ENCODE measurements at places on chromosomes 1 and 21. TPM values are rescaled to one million over a fixed set of nuclear protein-coding genes. Genes with fewer than 3 reads are reported as not detected.

GRCh38 chr1:58879464-58879863, 95.6 kb upstream of the JUN start:
- H3K4me1 ChIP-seq: no peaks in the 10 kb centered on the region
- H3K4me3 ChIP-seq: no peak overlapping the region
- H3K27ac ChIP-seq: no peak overlapping the region
- no peaks in the 10 kb centered on the region for H3K36me3 ChIP-seq
- no peaks in the 10 kb centered on the region for H3K27me3 ChIP-seq

- H3K36me3 ChIP-seq: no peaks in the 10 kb centered on the region
- H3K4me3 ChIP-seq: no peak overlapping the region
- H3K27me3 ChIP-seq: no peaks in the 10 kb centered on the region
- no peak for DNase-seq
Observed at GRCh38 chr1:211340622-211341507, 14.2 kb downstream of the TRAF5 start.

GRCh38 chr1:183218971-183219615, 33.0 kb downstream of the LAMC2 start:
- no peaks in the 10 kb centered on the region for H3K27me3 ChIP-seq
- no peak for DNase-seq
- H3K27ac ChIP-seq: no peak overlapping the region
- peaks cover 3% of the 10 kb centered on the region for H3K4me1 ChIP-seq
- no peak overlapping the region for H3K4me3 ChIP-seq
- no peaks in the 10 kb centered on the region for H3K36me3 ChIP-seq

DNA sequence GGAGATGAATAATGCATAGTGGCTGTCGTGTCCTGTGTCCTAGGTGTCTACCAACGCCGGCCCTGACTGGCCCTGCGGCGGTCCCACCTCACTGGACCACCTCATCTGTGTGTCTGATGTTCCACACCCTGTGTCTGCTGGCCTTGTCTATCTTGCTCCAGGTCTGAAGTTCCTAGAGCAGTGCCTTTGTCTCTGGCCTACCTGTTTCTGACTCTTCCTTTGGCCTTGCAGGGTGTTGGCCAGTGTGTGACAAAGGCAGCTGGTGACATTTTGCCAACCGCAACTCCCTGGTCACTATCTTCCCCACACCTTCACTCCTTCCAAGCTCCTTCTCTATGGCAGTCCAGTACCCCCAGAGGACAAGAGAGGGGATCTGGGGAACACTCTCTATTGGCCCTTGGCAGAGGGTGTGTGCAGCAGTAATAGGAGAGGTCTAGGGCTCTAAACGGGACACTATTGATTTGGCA, 1.4 kb upstream of the AHDC1 start:
- peaks cover 49% of the 10 kb centered on the region for H3K4me1 ChIP-seq
- H3K36me3 ChIP-seq: no peaks in the 10 kb centered on the region
- no peaks in the 10 kb centered on the region for H3K27me3 ChIP-seq
- no peak overlapping the region for H3K4me3 ChIP-seq

- H3K36me3 ChIP-seq: no peaks in the 10 kb centered on the region
- H3K27ac ChIP-seq: no peak overlapping the region
- H3K27me3 ChIP-seq: no peaks in the 10 kb centered on the region
Observed at GRCh38 chr1:77413541-77414335, 131.9 kb downstream of the AK5 start.

DNA sequence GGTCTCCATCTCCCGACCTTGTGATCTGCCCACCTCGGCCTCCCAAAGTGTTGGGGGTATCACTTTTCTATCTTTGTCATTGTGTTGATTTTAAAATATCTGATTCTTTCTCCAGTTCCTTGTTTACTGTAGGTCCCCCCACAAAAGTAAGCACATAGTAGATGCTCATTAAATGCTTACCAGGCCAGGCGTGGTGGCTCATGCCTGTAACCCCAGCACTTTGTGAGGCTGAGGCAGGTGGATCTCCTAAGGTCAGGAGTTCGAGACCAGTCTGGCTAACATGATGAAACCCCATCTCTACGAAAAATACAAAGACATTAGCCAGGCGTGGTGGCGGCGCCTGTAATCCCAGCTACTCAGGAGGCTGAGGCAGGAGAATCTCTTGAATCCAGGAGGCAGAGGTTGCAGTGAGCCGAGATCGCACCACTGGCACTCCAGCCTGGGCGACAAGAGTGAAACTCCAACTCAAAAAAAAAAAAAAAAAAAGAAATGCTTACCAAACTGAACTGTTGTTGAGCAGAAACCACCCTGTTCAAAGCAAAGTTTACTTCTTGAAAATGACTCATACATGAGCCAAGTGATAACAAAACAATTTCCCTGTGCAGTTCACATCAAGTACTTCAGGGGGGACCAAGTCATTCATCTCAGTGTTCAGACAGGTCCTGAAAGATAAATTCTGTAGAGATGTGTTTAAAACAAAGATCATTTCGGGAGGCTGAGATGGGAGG, 24.3 kb upstream of the NID1 start:
- no peak overlapping the region for H3K27ac ChIP-seq
- H3K4me1 ChIP-seq: no peaks in the 10 kb centered on the region
- H3K4me3 ChIP-seq: no peak overlapping the region

GRCh38 chr1:172533513-172534151, 682 bp downstream of the SUCO start:
- peaks cover 5% of the 10 kb centered on the region for H3K4me1 ChIP-seq
- no peaks in the 10 kb centered on the region for H3K27me3 ChIP-seq
- H3K4me3 ChIP-seq: peak overlapping the region; percentile 93
- peak overlapping the region; percentile 95 for H3K27ac ChIP-seq
- H3K36me3 ChIP-seq: no peaks in the 10 kb centered on the region

DNA sequence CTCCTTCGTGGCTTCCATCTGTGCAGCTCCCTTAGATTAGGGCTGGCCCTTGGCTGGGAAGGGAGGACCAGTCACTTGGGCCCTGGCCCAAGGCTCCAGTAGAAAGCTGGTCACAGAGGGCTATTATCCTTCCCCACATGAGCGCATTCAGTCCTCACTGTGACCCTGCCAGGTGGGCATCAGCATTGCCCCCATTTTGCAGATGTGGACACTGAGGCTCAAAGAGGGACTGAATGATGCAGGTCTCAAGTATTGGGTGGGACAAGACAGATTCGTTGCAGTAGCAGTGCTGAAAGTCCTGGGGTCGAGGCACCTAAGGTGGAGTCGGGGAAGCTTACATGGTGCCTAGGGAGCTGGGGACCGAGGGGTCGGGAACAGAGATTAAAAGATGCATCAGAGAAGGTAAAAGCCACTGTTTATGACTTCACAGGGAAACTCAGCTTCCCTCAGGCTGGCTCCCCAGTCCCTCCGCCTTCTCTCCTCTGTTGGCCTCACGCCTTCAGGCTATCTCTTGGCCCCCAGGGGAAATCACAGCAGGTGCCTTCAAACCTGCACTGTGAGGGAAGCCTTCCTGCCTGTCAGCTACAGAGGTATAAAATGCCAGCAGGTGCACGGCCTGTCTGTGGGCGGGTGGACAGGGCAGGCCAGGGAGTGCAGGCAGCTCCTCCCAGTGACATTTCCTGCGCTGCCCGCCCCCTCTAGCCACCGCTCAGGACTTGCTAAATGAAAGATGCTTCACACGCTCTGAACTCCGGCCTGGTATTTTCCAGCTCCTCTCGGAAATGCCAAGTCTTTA, 178.4 kb downstream of the GRIK3 start:
- no peaks in the 10 kb centered on the region for H3K36me3 ChIP-seq
- no peak for DNase-seq
- no peaks in the 10 kb centered on the region for H3K4me1 ChIP-seq
- H3K27ac ChIP-seq: no peak overlapping the region

DNA sequence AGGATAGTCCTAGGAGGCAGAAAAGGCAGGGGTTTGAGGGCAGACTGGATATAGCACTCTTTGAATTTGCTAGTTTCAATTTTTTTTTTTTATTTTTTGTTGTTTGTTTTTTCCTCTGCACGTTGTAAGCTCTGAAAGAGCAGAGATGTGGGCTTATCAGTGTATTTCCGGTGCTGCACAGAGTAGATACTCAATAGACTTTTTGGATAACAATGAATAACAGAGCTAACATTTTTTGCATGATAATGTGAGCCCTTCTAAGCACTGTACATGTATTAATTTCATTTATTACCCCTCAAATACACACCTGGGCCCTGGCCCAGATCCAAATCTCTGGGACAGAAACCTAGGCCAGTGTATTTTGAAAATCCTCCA, 17.1 kb upstream of the PARP1 start:
- no peaks in the 10 kb centered on the region for H3K27me3 ChIP-seq
- H3K36me3 ChIP-seq: no peaks in the 10 kb centered on the region
- DNase-seq: no peak
- H3K27ac ChIP-seq: no peak overlapping the region
- peaks cover 16% of the 10 kb centered on the region for H3K4me1 ChIP-seq
- no peak overlapping the region for H3K4me3 ChIP-seq

DNA sequence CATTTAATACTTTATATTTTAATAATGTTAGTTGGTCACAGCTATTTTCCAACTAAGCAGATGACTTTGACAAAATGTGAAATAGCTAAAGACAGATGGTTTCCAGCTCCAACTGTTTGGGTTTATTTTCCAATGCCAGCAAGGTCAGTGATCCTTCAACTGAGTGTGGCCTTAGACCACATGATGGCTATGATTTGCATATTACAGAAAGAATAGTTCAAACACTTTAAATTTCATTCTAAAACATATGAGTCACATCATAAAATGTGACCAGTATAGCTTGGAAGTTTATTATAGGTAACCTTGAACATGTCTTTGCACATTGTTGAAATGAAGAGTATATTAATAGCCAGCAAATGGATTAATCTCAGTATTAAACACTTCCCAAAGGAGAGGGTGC, 454.0 kb upstream of the C1orf87 start:
- no peaks in the 10 kb centered on the region for H3K36me3 ChIP-seq
- H3K27me3 ChIP-seq: no peaks in the 10 kb centered on the region
- no peak overlapping the region for H3K4me3 ChIP-seq
- H3K4me1 ChIP-seq: no peaks in the 10 kb centered on the region

DNA sequence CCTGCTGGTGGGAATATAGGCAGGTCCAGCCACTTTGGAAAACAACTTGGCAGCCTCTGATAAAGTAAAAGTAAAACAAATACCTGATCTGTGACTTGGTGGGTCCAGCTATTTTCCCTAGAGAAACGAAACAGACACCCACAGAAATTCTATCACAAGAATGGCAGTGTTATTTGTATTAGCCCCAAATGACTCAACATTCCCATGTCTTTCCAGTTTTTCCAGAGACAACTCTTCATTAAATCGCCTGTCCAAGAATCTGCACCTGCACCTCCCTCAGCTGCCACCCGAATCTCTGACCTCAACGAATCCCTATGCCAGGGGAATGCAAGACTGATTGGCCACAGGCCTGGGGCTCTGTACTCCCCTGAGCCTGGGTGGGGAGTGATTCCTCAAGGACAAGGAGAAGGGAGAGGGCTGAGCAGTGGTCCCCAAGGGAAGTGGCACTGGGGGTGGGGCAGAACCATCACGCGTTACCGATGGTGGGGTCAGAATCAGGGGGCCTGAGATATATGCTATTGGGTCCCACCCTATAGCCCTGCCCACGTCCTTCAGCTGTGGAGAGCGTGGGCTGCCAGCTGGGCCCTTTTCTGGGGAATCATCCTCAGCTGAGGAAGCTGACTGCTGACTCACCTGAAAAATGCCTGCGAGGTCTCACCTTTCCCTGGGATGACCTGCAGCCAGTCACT, 553.0 kb downstream of the PTPRU start:
- no peak overlapping the region for H3K27ac ChIP-seq
- H3K4me1 ChIP-seq: no peaks in the 10 kb centered on the region
- H3K36me3 ChIP-seq: no peaks in the 10 kb centered on the region
- no peak overlapping the region for H3K4me3 ChIP-seq

GRCh38 chr1:150268340-150268704, 494 bp downstream of the APH1A start:
- H3K4me3 ChIP-seq: peak overlapping the region; percentile 97
- no peak for DNase-seq
- peaks cover 8% of the 10 kb centered on the region for H3K4me1 ChIP-seq
- H3K27me3 ChIP-seq: no peaks in the 10 kb centered on the region
- peak overlapping the region; percentile 90 for H3K27ac ChIP-seq

GRCh38 chr1:106223213-106223612, 833.3 kb upstream of the PRMT6 start:
- no peaks in the 10 kb centered on the region for H3K4me1 ChIP-seq
- H3K27me3 ChIP-seq: no peaks in the 10 kb centered on the region
- no peak overlapping the region for H3K27ac ChIP-seq
- no peaks in the 10 kb centered on the region for H3K36me3 ChIP-seq

DNA sequence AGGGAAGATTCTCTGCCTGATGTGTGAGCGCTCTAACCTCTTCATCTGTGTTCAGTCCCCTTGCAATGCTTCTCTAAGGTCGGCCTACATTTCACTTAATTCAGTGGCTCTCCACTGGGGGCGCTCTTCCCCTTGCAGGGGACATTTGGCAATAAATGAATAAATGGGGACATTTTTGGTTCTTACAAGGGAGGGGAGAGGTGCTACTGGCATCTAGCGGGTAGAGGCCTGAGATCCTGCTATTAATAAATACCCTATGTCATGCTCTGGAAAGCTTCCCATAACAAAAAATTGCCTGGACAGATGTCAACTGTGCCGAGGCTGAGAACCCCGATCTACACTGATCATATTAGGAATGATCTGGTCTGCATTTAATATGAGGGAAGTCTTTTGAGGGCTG, 25.9 kb upstream of the DNAJC11 start:
- H3K27ac ChIP-seq: no peak overlapping the region
- no peaks in the 10 kb centered on the region for H3K27me3 ChIP-seq
- H3K4me3 ChIP-seq: no peak overlapping the region
- no peaks in the 10 kb centered on the region for H3K4me1 ChIP-seq
- DNase-seq: peak; percentile 16

GRCh38 chr1:230609208-230609607, 33.1 kb upstream of the COG2 start:
- H3K4me3 ChIP-seq: no peak overlapping the region
- DNase-seq: peak; percentile 4
- H3K4me1 ChIP-seq: peaks cover 4% of the 10 kb centered on the region
- H3K36me3 ChIP-seq: no peaks in the 10 kb centered on the region
- no peaks in the 10 kb centered on the region for H3K27me3 ChIP-seq

- DNase-seq: no peak
- no peaks in the 10 kb centered on the region for H3K36me3 ChIP-seq
- H3K4me1 ChIP-seq: peaks cover 3% of the 10 kb centered on the region
- no peak overlapping the region for H3K4me3 ChIP-seq
- H3K27ac ChIP-seq: no peak overlapping the region
Observed at GRCh38 chr1:47180603-47181094, 9.2 kb downstream of the PDZK1IP1 start.

MIXL1 gene
- 0.40 TPM for total RNA-seq

HMGN1 gene
- total RNA-seq: 405 TPM

CFHR2 gene
- not detected for total RNA-seq

GBP7 gene
- not detected for total RNA-seq

ZBTB18 gene
- 7.8 TPM for total RNA-seq

MORN1 gene
- total RNA-seq: 5.8 TPM

RCC2 gene
- total RNA-seq: 176 TPM

KIF21B gene
- 44.4 TPM for total RNA-seq

CD1B gene
- not detected for total RNA-seq

RGS8 gene
- total RNA-seq: 0.31 TPM

HSD3B2 gene
- total RNA-seq: 0.56 TPM

IFNLR1 gene
- total RNA-seq: 3.9 TPM

Data from GM12878 (cell line).